ENCODE measurements at places on chromosomes 3 and 15.

GRCh38 chr3:19455546-19455945 lies 307.2 kb downstream of the KCNH8 start:
- DNase-seq, result no peak

DNA sequence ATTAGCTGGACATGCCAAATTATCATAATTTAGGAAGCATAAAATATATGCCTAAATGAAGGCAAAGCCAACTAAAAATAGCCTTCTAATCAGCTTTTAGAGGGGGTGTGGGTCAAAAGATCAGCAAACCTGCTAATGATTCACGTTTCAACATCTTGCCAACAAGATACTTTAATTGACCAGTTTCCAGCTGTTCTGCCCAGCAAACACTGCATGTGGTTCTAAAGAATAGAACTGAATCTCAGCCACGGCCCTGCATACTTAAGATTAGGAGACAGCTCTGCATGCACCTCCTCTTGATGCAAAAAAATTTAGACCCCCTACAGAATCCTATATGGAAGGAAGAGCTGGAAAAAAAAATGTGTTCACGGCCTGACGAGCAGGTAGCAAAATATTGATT lies 500.5 kb downstream of the TBL1XR1 start:
- DNase-seq, result no peak

- DNase-seq, result no peak
Observed at GRCh38 chr3:100029689-100030088, 84.6 kb downstream of the FILIP1L start.

GRCh38 chr3:107797586-107797985 lies 274.8 kb downstream of the BBX start:
- no peak for DNase-seq

DNA sequence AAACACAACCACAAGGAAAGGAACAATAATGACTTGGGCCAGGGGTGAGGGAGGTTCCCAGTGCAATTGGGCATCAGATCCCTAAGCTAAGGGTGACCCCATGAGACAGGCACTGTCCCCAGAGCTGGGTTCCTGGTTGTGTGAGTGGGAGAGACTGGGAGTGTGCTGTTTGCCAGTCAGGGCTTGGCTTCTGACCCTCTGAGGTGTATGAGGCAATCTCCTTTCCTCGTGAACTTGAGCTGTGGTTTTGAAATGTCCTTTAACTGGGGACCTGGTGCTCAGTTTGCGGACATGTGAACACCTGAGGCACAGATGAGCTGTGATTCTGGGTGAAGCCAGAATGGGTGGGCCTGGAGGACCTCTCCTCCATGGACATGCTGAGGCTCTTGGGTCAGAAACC lies 58.5 kb upstream of the PLXNA1 start:
- no peak for DNase-seq

DNA sequence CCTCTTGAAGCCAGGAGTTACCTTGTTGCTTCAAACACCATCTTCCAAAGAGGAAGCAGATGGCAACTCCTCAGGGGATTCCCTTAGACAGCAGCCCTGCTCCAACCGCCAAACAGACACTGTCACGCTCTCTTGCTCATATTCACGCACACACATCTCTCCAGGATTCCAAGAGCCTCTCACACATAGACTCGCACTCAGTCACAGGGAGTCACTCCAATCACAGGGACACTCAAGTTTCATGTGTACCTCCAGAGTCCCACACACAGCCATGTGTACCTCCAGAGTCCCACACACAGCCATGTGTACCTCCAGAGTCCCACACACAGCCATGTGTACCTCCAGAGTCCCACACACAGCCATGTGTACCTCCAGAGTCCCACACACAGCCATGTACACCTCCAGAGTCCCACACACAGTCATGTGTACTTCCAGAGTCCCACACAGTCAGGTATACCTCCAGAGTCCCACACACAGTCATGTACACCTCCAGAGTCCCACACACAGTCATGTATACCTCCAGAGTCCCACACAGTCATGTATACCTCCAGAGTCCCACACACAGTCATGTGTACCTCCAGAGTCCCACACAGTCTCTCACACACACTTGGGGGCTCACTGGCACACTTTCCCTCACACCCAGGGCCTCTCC lies 6.1 kb downstream of the VWA5B2 start:
- DNase-seq, result no peak

DNA sequence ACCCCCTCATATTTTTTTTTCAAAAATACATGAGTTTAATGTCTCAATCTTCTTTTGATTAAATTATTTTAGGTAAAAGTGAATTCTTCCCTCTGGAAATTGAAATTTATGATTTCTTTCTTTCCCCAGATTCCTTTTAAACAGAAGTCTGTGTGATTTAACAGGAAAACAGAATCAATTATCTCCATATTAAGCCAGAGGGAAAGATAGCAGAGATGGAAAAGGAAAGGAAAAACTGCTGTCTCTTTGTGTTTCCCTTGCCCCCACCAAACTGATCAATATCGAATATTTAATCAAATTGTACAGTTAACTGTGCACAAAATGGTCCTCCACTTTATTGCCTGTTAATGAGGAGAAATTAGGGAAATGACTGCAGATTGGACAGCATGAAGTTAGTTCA lies 203.5 kb upstream of the NECTIN3 start:
- no peak for DNase-seq

GRCh38 chr3:171753665-171754408 lies 56.4 kb downstream of the PLD1 start:
- DNase-seq, result no peak

GRCh38 chr15:28977377-28978010 lies 91.7 kb downstream of the APBA2 start:
- DNase-seq, result no peak

Measured in activated naive CD8-positive, alpha-beta T cell treated with anti-CD3 and anti-CD28 coated beads, Interleukin-2, amount 50 U/mL, for 24 hours (primary cell).